Renal pelvis (tissue), 12 donors: ENCODE measurements at places on chromosomes 12 and 14. TPM values are rescaled to one million over a fixed set of nuclear protein-coding genes. Genes with fewer than 3 reads are reported as not detected.

Gene SOAT2
- 2.4 TPM for polyA plus RNA-seq

DNA sequence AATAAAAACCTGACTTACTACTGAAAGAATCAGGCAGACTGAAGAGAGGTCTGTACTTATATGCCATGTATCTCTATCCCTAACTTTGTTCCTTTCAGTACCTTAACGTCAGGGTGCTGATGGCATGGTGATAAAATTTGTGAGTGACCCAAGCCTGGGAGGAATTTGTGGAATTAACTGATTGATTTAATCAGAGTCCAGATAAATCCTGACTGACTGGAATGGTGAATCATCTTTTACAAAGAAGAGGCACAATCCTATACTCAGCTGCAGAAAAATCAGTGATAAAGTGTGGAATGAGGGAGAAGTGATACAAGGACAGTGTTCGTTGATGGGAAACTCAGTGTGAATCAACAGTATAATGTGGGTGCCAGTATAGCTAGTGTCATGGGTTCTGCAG is 3.7 kb downstream of the TDG start:
- no peak for DNase-seq

DNA sequence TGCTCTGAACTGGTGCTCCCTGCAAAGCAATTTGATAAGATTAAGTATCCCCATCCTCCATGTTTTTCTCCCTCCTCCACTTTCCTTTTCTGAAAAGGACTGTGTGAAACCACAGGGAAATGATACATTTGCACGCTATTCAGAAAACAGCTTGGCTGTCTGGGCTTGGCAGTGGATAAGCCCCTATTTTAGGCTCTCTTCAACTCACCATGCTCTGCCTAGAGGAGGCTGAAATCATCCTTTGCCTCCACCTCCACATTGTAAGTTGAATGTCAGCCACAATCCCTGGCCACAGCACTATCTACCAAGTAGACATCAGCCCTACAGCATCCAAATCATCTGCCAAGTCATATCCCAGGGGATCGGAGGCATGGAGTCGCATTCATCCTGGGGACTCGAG is 642.3 kb downstream of the RPS29 start:
- DNase-seq, result no peak

GRCh38 chr12:49687941-49688340 is 19.3 kb downstream of the FMNL3 start:
- no peak for DNase-seq

Gene AQP6
- polyA plus RNA-seq, result 28.6 TPM

Gene GYS2
- 0.08 TPM for polyA plus RNA-seq

- no peak for DNase-seq
Measured at GRCh38 chr12:132948146-132949066, 7.7 kb downstream of the ZNF605 start.

Gene FAM90A1
- polyA plus RNA-seq, result 2.7 TPM

DNA sequence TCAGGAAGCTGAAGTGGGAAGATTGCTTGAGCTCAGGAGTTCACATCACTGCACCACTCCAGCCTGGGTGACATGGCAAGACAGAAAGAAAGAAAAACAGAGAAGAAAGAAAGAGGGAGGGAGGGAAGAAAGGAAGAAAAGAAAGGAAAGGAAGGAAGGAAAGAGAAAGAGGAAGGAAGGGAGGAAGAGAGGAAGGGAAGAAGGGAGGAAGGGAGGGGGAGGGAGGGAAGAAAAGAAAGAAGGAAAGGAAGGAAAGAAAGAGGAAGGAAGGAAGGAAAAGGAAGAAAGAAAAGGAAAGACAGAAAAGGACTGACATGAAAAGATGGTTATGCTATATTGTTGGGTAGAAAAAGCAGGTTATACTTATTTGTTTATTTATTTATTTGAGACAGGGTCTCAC is 3.9 kb downstream of the GLTP start:
- DNase-seq, result no peak

GRCh38 chr14:97959251-97959650 is 1162.1 kb downstream of the VRK1 start:
- DNase-seq, result no peak

- no peak for DNase-seq
Measured at GRCh38 chr12:40122842-40123241, 17.0 kb upstream of the SLC2A13 start.

- DNase-seq, result no peak
Measured at GRCh38 chr12:12290206-12290605, 23.4 kb upstream of the LRP6 start.

DNA sequence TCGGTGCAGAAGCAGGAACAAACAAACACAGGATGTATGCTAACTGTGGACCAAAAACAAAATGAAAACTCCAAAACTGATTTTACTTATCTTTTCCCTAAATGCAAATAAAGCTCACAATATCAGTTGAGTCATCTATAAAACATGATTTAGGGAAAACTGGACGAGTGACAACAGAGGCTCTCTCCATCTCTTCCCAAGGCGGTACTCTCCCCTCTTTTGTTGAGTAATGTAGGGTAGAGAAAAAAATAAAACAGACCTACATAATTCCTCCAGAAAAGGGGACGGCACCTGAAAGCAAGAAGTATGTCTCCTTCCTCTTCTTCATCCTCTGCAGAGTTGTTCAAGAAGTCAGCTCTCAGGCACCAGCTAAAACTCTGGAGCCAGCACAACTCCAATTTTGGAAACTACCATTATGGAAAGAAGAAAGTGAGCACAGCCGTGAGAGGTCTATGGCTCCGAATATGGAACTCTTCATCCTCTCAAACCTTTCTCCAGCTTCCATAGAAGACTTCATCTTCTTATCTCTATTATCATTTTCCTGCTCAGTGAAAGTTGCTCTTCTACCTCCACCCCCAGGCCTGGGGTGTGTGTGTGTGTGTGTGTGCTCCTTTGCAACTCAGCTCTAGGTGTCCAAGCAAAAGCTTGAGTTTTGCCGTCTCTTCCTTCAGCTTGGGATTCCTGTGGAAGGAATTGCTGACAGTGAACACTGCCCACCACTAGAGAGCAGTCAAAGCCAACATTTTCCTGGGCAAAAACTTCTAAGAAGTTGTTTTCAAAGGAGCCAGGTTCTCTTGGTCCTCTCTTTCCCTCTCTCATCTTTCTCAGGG is 155.4 kb downstream of the DIO2 start:
- peak; percentile 45 for DNase-seq

DNA sequence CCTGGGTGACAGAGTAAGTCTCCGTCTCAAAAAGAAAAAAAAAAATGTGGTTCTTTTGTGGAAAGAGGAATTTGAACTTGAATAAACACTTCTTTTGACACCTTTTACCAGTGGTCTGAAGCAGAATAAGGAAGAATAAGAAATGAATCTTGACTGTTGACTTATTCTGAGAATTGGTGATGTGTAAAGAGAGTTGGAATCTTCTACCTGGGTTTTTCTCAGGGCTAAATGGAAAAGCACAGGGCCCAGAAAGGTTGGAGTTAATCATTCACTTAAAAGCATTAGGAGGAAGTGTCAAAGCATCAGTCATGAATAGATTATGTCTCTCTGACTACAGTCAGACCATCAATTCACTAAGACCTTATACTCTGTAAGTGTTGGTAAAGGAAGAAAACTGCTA is 13.9 kb downstream of the PNMA1 start:
- no peak for DNase-seq

- no peak for DNase-seq
Measured at GRCh38 chr14:24847568-24848095, 202.3 kb downstream of the STXBP6 start.

Gene SIX1
- 9.9 TPM for polyA plus RNA-seq

Gene KLRK1
- polyA plus RNA-seq, result 0.97 TPM

DNA sequence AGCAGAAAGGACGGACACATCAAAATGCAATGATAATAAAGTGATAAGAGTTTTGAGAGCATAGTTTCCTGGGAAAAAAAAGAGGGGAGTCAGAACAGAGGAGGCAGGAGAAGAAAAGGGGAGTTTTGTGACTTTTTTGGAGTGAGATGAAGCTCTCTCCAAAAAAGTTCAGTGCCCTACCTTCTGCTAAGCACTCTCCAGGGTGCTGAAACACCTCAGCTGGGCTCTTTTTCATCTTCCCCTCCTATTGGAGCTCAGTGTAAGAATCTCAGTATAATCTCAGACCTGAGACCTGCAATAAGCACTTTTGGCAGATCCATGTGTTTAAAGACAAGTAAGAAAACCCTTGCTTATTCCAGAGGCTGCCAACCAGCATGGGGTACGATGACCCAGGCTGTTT is 58.9 kb upstream of the SRRM4 start:
- peak; percentile 15 for DNase-seq

- no peak for DNase-seq
Measured at GRCh38 chr12:116731801-116732200, 6.1 kb downstream of the SPRING1 start.

- DNase-seq, result no peak
Measured at GRCh38 chr12:22406627-22407026, 72.1 kb upstream of the ST8SIA1 start.

Gene SNAPC1
- polyA plus RNA-seq, result 12.1 TPM

DNA sequence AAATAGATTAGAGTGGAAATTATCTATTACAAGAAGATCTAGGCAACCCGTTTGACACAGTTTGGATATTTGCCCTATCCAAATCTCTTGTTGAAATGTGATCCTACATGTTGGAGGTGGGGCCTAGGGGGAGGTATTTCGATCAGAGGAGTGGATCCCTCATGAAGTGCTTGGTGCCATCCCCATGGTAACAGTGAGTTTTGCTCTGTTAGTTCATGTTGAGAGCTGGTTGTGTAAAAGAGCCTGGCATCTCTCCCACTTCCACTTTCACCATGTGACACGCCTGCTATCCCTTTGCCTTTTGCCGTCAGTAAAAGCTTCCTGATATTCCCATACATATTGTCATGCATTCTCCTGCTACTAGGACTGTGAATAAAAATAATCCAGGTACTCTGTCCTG is 66.4 kb upstream of the FLRT2 start:
- no peak for DNase-seq

Gene FAM234B
- 13.8 TPM for polyA plus RNA-seq

DNA sequence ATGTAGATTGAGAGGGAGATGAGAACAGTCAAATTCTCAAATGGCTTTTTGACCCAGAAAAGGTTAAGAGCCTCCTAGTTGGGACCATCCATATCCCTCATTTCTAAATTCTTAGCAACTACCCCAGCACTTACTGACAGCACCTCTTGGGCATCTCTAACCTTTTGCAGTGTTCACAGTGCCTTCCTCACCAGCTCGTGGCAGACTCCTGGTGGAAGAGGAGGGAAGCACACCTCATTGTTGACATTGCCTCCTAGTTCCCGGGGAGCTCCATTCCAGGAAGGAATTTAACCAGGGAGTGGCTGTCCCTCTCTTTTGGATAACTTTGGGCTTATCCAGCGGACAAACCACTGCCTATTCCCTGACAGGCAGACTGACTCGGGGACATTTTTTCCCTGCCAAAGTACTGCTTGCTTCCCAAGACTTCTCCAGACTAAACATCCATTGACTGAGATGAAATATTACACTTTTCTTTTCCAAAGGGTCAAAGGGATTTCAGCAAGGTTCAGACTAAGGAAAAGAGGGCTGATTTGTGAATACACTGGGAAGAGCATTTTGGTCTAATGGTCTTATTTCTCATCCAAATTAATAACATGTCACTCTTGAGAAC is 9.0 kb upstream of the OR6J1 start:
- DNase-seq, result peak; percentile 43

Gene NPC2
- polyA plus RNA-seq, result 311 TPM

Gene CLEC1A
- polyA plus RNA-seq, result 4.2 TPM
